ENCODE measurements at places on chromosomes 11 and 22.

DNA sequence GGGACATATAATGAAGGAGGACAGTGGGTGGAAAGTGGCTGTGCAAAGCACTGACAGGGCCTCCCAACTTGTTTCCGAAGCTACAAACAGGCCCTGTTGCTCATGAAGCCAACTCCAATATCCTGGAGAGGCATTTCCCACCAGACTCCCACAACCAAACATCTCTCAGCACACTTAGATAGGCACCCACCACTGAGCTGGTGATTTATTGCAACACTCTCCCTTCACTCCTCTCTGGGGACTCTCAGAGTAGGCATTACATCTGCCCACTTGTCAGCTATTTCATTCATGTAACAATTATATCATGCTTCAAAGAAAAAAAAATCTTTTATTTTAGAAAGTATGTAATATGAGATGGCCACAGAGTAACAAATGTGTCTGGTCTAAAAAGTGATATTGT is 32.1 kb upstream of the PPP2R1B start:
- DNase-seq: no peak

- no peak for DNase-seq
Measured at GRCh38 chr11:61701242-61701886, 21.2 kb downstream of the DAGLA start.

- DNase-seq: no peak
Measured at GRCh38 chr11:36447514-36447913, 62.6 kb downstream of the TRAF6 start.

GRCh38 chr22:37996515-37997246 is 12.3 kb upstream of the SOX10 start:
- DNase-seq: no peak

DNA sequence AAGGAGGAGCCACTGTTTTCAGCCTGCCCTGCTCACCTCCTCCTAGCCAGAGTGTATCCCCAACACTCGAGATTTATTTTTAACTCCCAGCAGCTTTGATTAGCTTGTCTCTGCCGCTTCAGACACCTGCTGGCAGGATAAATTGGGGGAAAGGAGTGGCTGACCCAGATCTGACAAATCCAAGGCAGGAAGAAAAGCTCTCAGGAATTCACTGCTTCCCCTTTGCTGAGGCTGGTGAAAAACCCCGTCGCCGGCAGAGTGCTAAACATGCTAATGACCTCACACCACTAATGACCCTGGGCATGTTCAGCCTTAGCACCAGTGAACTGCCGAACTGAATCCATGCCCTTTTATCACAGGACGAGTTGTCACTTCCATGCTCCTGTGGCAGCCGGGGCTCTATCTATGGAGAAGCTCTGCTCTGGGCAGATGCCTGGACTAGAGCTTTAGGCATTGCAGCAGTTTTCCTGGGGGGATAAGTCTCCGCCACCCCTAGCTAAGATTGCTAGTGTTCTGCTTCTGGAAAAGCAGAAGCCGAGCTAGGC is 52.2 kb downstream of the FEZ1 start:
- no peak for DNase-seq

All from stimulated activated CD4-positive, alpha-beta T cell treated with anti-CD3 and anti-CD28 coated beads, Interleukin-15, amount 100 ng/mL, for 48 hours (primary cell).